Stimulated activated CD4-positive, alpha-beta T cell treated with anti-CD3 and anti-CD28 coated beads, Interleukin-4, amount 100 ng/mL, for 24 hours (primary cell): ENCODE measurements at places on chromosomes 3 and 15.

DNA sequence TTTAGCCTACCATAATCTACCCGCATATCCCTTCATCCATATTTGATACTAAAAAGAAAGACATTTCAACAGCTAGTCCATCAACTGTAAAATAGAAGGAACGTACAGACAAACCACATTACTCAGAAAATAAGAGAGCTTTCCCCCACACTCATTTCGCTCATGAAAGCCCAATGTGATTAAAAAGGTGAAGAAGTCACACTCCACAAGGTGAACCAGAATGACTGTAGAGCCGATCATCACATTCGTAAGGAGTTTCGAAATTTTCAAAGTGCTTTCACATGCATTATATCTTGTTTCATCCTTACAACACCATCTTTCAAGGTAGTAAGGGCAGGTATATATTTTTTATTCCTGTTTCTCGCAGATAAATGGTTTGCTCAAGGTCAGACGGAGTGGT lies 225.3 kb downstream of the FOXP1 start:
- peak; percentile 49 for DNase-seq

- DNase-seq, result peak; percentile 41
Measured at GRCh38 chr3:194089357-194090177, 46.4 kb upstream of the HES1 start.

GRCh38 chr3:14144423-14145075 lies 19.7 kb downstream of the TMEM43 start:
- DNase-seq, result peak; percentile 71

DNA sequence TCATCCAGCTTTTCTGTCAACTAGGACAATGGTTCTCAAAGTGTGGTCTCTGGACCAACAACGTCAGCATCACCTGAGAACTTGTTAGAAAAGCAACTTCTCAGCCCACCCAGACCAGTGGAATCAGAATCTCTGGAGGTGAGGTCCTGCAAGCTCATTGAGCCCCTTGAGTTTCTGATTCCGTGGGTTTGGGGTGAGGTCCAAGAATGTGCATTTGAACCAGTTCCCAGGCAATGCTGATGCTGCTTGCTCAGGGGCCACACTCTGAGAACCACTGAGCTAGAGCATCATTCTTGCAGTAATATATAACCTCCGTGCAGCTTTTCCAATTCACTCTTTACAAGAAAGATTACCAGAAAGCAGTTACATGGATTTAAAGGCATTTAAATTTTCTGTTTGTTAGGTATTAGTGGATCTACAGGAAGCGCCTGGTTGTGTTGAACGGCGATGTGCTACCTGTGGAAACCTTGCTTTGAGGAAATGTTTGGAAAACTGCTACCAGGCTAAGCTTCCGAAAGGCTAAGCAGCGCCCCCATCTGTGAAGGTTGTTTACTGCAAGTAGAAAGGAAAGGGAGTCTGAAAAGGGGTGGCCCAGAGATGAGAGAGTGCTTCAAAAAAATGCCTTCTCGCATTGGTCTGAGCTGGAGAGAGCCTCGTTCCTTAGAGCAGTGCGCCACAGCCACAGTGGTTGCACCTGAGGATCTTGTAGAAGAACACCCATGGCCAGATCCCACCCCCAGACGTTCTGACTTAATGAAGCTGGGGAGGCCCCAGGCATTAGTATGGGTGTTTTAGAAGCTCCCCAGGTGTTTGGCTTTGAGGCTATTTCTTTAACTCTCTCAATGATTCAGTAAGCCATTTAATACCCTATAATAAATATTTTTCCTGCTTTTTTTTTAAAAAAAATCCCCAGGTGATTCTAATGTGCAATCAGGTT lies 50.0 kb downstream of the RLBP1 start:
- DNase-seq, result peak; percentile 49

DNA sequence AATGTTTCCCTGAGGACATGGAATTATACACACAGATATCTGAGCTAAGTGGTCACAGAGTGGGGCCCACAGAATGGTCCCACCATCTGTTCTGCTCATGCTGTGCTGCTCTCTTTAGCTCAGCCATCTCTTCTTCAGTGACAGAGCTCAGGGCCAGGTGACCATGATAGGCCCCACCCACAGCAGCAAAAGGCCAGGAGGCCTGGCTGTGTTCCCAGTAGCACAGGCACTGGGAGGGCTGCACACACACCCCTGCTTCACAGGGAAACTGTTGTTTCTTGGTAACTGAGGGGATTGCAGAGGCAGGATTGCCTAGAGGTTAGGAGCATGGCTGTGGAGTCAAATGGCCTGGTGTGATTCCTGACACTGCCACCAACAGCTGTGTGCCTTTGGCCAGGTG lies 4.8 kb upstream of the FBXW12 start:
- DNase-seq, result no peak

- DNase-seq, result no peak
Measured at GRCh38 chr3:196189566-196190347, 21.4 kb downstream of the ZDHHC19 start.

- no peak for DNase-seq
Measured at GRCh38 chr15:81015621-81016488, 15.1 kb downstream of the TLNRD1 start.

GRCh38 chr3:51977446-51978142 lies 2.7 kb downstream of the ABHD14A start:
- DNase-seq, result no peak

DNA sequence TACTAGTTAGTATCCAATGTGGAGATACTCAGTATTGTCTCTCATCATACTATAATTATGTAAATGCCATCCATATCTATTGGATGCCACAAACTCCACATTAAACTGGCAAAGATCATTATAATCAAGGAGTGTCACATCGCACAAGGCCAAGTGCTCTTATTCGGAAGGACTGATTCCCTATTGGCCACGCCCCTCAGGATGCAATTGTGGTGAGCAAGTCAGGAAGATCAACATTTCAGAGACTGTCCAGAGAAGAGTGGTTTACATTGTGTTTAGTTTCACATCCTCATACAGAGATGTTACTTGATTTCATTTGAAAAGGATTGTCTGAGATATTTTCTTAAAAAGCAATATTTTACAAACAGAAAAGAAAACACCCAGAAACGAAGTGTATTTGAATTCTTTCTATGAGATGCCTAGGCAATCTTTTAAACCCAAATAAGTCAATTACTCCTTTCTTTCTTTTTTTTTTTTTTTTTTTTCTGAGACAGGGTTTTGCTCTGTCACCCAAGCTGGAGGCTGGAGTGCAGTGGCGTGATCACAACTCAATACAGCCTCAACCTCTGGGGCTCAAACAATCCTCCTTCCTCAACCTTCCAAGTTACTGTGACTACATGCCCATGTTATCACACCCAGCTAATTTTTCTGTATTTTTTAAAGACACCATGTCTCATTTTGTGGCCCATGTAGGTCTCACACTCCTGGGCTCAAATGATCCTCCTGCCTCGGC lies 369.1 kb downstream of the RBMS3 start:
- no peak for DNase-seq

GRCh38 chr15:61128343-61128742 lies 100.8 kb downstream of the RORA start:
- no peak for DNase-seq

DNA sequence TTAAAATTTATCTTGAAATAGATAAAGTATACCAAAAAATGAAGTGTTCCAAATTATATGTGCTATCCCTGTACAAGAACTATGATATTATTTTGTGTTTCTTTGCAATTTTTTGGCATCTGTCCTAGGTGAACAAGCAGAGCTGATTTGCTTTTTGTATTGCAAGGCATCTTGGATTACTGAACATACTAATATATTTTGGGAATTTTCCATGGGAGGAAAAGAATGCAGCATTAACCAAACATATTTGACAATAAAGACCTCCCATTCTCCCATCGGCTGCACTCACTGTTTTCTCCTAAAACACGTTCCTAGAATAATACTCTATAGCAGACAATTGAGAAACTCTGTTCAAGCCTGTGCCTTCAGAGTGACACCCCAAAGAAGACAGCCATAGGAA lies 265.1 kb upstream of the ALCAM start:
- DNase-seq, result no peak

DNA sequence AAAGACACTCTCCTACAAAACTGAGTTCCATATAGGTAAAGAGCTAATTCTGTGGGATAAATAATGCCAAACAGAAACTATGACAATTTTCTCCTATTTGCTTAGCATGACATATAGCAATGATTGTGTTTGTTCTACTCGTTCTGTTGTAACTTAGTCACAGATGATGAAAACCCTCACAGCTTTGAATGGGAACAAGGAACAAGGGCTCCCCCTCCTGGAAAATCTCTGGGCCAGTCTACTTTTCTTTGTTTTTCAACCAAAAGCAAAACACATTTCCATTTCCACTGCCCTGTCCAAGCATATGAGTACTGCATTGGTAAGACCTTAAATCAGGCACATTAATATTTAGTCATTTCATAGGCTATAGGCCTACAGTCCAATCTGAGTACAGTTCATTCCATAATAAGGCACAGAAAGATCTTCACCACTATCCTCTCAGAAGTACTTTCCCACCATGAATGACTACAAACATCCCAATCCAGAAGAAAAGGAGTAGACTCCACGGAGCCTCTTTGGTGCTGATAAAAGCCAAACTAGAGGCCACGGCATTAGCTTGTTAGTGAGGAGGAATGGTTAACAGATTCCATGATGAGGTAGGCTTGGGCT lies 67.1 kb downstream of the ATP8B4 start:
- peak; percentile 19 for DNase-seq

- no peak for DNase-seq
Measured at GRCh38 chr3:52119099-52119498, 35.1 kb downstream of the POC1A start.

- no peak for DNase-seq
Measured at GRCh38 chr3:121916189-121916588, 22.0 kb downstream of the SLC15A2 start.

DNA sequence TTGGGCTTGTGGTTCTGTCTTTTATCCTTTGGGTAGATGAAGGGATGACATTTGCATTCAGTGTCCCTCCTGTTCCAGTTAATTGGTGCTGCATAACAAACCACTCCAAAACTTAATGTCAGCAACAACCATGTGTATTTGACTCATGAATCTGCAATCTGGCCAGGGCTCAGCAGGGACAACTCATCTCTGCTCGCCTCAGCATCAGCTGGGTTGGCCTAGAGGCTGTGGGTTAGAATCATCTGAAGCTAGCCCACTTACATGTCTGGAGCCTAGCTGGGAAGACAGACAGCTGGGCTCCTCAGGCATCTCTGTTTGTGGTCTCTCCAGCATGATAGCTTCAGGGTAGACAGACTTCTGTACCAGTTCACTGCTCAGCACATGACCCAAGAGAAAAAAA lies 92.0 kb downstream of the TMEM108 start:
- no peak for DNase-seq

DNA sequence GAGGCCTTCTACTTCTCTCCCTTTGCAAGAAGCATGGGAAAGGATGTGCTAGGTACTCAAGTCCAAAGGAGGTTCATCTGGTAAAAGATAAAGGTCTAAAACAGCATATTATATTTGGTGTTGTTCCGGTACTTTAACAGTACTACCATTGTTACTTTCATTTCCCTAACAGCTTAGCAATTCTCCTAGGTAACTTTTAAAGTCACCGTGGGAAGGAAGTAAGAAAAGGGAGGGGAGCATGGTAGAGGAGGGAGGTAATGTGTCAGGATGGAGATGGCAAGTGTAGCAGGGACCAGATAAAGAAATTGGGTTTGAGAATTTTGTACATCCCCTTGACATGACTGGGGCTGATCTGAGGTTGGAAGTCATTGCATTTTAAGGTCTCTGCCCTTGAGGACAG lies 89.4 kb upstream of the SKOR1 start:
- no peak for DNase-seq
